ENCODE measurements at places on chromosomes 5 and 9.

DNA sequence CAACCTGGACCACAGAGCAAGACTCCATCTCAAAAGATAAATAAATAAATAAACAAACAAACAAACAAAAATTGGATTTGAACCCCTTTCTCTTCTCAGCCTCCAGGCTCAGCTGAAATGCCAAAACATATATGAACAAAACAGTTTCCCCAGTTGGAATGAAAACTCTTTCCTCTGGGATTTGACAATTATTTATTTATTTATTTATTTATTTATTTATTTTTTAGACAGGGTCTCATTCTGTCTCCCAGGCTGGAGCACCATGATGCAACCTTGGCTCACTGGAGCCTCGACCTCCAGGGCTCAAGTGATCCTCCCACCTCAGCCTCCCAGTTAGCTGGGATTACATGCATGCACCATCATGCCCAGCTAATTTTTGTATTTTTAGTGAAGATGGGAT lies 6.0 kb upstream of the STXBP1 start:
- no peak for DNase-seq

DNA sequence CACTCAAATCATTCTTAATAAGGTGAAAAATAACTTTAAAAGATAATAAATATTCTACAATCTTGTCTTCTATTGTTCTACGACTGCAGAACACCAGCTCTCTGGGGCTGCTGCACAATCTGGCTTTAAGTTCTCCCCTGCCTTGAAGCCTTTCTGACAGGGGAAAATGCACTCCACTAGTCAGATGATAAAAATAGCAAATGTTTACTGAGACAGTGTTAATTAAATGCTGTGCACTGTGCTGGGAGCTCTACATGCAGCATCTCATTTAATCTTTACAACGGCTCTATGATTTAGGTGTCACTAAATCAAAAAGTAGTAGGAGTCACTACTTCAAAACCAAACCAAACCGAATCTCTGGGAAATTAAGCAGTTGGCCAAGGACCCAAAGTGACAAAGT lies 132.7 kb downstream of the SLIT3 start:
- no peak for DNase-seq

GRCh38 chr5:55392669-55393068 lies 84.9 kb downstream of the MTREX start:
- DNase-seq, result no peak

GRCh38 chr9:114170771-114171461 lies 15.6 kb downstream of the COL27A1 start:
- no peak for DNase-seq

Data from T-helper 2 cell treated with Interferon-gamma antibody and Interleukin-4, amounts not matched to agents 5 μg/mL and 100 μg/mL, for 36 hours (primary cell).